ENCODE measurements at places on chromosomes 5 and 9.
A peak's percentile ranks its signal among the peaks of the same experiment; 100 is the strongest.

GRCh38 chr5:9037048-9037447 lies 508.8 kb downstream of the SEMA5A start:
- no peak for DNase-seq

GRCh38 chr5:109713453-109713852 lies 23.7 kb downstream of the MAN2A1 start:
- no peak for DNase-seq

- no peak for DNase-seq
These were observed 69.2 kb downstream of the STK32A start for GRCh38 chr5:147303976-147304375.

DNA sequence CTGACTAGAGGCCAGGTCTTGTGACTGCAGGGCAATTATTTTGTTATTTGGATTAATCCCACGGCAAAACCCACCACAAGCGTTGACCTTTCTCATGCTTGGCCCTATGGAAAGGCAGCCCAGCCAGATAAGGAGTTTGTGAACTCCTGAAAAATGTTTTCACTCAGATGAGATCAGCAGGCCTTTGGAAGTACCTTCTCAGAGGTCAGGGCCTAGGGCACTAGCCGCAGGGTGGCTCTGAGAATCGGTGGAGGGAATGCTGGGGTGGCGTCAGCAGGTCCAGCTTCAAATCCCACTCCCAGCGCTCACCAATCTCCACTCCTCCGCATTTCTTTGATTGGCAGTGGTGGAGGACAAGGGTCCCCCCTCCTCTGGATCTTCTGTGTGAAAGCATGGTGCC lies 194.4 kb downstream of the GADD45G start:
- no peak for DNase-seq

DNA sequence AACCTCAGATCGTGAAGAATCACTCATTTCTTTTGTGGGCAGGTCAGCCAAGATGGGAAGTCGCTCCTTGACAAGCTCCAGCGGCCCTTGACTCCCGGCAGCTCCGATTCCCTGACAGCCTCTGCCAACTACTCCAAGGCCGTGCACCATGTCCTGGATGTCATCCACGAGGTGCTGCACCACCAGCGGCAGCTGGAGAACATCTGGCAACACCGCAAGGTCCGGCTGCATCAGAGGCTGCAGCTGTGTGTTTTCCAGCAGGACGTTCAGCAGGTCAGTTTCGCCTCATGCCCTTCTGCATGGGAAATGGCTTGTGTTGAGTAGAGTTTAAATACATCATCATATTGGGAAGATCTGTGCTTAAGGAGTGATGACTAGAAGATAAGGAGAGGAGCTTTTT lies 173.3 kb downstream of the TRIO start:
- DNase-seq = no peak

- DNase-seq = peak; percentile 65
These were observed 208.9 kb downstream of the TRIO start for GRCh38 chr5:14351845-14352712.

GRCh38 chr5:31921852-31922305 lies 252.2 kb downstream of the GOLPH3 start:
- no peak for DNase-seq

- no peak for DNase-seq
These were observed 18.6 kb upstream of the ADRB2 start for GRCh38 chr5:148807851-148808250.

- peak; percentile 90 for DNase-seq
These were observed 1.7 kb upstream of the ARRDC3 start for GRCh38 chr5:91384671-91385430.

- no peak for DNase-seq
These were observed 506.1 kb downstream of the BNC2 start for GRCh38 chr9:16364347-16364746.

DNA sequence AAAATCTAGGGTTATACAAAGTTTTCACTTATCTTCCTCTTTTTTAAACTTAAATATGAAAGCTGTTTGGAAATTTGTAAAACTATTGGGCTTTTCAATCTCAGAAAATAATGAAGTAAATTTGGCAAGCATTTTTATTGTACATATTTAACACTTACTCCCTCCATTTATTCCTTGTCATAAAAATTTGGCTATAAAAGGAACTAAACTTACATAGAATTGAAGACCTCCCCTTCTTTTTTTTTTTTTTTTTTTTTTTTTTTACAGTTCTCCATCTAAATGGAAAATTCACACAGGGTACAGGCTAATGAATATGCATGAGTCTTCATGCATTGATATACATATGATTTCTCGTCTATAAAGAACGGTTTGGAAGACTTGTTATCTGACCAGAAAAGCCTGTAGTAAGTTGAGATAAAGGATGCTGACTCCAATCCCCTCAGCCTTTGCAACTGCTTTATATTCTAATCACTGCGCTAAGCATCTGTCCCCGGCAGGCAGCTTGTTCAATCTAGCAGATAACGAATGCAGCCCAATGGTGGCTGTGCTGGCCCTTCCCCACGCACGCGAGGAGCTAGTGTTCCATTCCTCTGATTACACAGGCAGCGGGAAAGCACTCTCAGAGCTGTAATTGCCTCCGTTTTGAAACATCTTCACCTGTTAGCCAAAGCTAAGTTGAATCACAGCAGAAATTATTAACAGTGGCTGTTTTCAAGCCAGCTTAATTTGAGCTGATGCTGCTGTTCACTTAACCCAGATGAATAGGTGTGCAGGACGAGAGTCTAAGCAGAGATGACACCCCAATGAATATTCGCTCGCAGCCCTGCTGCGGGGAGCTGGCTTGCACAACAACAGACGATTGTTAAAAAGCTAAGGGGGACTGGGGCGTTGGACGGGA lies 453.8 kb upstream of the ZNF608 start:
- DNase-seq = no peak

DNA sequence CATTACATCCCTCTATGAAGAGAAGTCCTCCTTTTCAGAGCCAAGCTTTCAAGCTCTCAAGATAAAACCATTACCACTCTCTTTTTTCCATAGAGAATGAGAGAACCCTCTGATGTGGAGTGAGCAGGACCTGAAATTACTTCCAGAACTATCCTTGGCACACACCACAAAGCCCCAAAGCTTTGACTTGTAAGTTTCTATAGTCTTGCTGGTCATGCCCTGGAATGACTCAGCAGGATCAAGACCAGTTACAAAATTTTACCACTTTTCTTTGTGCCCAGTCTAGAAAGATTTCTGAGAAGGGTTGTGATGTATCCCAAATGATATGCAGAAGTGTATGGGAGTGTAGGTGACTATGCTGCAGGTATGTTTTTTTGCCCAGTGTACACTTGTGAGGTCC lies 760.6 kb downstream of the TLE1 start:
- DNase-seq = no peak

- DNase-seq = peak; percentile 7
These were observed 52.6 kb upstream of the ARAP3 start for GRCh38 chr5:141734501-141735229.

GRCh38 chr9:4177970-4178758 lies 121.7 kb downstream of the GLIS3 start:
- DNase-seq = no peak

- DNase-seq = no peak
These were observed 156.9 kb downstream of the COL23A1 start for GRCh38 chr5:178433273-178433775.

DNA sequence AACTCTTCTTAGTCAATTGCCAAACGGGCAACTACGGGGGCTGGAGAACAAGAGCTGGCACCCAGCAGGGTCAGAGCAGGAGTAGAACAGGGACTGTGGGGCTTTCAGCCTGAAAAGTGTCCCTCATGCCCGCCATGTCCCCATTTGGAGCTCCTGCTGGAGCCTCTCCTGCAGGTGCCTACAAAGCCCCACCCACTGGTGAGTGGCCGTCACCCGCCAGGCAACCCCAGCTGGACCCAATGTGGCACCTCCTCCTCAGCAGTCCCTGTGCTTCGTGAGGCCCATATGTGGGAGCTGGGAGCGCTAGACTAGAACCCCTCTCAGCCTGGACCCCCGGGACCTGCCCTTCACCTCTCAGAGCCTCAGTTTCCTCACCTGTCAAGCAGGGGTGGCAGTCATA lies 40.9 kb downstream of the VAV2 start:
- no peak for DNase-seq

DNA sequence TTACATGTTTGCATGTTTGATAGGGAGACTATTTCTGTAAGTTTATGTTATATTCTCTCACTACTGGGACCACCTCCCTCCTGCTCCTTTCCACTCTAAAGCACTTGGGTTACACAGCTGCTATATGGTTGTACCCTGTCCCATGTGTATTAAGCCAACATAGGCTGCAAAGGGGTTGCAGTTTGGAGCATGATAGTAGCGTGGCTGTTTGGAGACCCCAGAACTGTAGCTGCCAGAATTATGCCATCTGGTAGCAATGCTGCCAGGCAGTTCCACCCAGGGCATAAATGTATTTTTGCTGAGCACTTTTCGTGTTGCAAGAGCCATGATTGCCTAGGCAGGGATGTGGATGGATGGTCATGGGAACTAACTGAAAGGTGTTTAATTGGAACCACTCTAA lies 81.8 kb downstream of the CNTLN start:
- no peak for DNase-seq

- no peak for DNase-seq
These were observed 142.9 kb downstream of the ATPSCKMT start for GRCh38 chr5:10106806-10107205.

DNA sequence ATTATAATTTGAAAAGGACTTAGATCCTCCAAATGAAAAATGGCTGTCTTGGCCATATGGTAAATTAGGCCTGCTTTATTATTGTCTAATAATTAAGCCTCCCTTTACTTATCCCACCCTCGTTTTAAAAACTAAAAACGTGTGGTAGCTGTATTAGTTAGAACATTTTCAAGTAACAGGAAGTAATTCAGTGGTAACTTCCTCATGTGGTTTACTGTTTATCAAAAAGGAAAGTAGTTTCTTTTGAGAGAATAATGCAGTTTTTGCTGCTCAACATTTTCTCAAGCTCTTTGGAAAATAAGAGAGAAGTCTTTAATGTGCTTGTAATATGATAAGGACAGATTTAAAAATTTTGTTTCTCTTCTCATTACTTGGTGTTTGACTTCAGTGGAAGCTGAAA lies 26.0 kb downstream of the ZCCHC7 start:
- DNase-seq = no peak

GRCh38 chr9:90943341-90943740 lies 141.7 kb downstream of the SYK start:
- DNase-seq = no peak

GRCh38 chr9:110951805-110952539 lies 86.3 kb downstream of the LPAR1 start:
- no peak for DNase-seq

- DNase-seq = no peak
These were observed 144.3 kb downstream of the MUSK start for GRCh38 chr9:110812886-110813285.

- DNase-seq = no peak
These were observed 100.4 kb upstream of the FAM174A start for GRCh38 chr5:100434815-100435214.

- no peak for DNase-seq
These were observed 267.6 kb upstream of the TNC start for GRCh38 chr9:115385383-115386122.

DNA sequence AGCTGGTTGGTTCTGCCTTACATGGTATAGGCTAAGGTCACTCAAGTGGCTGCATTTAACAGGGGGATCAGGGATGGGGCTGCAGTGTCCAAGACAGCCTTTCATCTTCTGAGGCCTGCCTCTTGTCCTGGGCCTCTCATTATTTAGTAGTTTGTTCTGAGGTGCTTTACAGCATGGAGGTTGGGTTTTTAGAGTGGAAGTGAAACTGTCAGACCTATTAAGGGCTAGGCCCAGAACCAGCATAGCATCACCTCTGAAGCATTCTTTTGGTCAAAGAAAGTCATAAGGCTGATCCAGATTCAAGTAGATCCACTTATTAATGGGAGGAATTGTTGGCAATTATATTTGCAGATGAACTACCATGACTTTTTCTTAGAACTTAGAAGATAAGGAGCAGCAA lies 146.0 kb upstream of the NMUR2 start:
- DNase-seq = no peak

DNA sequence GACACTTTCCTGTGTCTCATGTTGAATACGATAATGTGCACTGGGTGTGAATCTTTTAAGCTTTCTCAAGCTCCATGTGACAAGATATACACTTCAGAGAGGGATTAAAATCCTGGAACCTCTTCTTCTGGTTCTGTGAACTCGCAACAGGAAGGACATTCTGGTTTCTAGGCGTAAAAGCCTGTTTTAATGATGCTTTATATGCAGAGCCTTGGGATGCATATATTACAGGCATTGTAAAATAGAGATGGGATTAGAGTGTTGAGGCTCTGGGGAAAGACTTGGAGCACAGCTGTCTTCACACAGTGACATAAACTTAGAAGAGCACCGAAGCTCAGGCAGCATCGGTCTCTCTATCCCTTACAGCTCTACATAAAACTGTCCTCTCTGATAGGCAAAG lies 107.7 kb upstream of the SV2C start:
- DNase-seq = no peak

- DNase-seq = peak; percentile 24
These were observed 4.7 kb upstream of the ISCA1 start for GRCh38 chr9:86287013-86287412.

GRCh38 chr5:73189871-73190376 lies 16.9 kb downstream of the TMEM174 start:
- DNase-seq = no peak

DNA sequence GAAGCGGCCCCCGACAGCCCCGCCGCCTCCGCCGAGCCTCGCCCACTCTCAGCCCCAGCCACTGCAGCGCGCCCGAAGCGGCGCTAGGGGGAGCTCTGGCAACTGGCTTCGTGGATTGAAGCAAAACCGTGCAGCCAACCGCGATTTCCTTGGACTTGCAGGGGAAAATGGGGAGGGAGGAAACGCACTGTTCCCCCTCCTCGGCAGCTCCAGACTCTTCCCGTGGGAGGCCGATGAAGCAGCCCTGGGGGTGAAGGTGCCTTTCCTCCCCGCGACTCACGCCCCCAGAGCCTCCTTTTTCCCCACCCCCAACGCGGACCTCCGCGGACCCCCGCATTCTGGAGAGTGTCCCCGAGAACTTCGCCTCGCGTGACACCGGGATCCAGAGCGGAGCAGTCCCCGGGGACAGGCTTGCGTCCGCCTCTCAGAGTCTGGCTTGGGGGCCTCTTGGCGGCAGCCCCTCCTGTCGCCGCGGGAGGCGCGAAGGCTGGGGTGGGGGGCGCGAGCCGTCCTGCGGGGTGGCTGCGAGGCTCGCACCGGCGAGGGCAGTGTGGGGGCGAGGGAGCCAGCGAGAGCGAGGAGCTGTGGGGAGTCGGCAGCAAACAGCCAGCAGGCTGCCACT lies 3.8 kb downstream of the IER5L start:
- peak; percentile 83 for DNase-seq

- no peak for DNase-seq
These were observed 23.9 kb downstream of the TMEM215 start for GRCh38 chr9:32807217-32807616.

DNA sequence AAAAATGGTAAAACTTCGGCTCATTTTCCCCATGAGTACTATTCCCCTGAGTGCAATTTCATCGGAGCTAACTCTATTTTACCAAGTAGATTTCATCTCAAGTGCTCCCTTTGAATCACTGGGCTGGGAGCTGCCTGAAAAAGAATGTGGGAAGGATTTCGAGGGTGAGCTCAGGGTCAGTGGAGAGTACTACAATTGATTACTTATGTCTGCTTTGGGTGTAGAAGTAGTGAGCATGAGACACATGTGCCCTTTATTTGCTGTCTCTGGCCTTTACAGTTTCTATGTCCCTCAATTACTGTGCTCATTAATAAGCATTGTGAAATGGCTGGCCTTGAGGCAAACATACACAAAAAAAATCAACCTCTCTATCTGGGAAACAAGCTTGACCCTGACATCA lies 172.7 kb upstream of the RFX3 start:
- DNase-seq = no peak

- DNase-seq = no peak
These were observed 10.8 kb downstream of the DMRTA1 start for GRCh38 chr9:22457448-22457847.
